Activated CD4-positive, alpha-beta memory T cell treated with anti-CD3 and anti-CD28 coated beads, Interleukin-2, amount 10 ng/mL, durations not matched to agents 7 days and 5 days (primary cell): ENCODE measurements at places on chromosomes 7 and 10. TPM values are rescaled to one million over a fixed set of nuclear protein-coding genes. Genes with fewer than 3 reads are reported as not detected.

- no peak for DNase-seq
Observed at GRCh38 chr7:15284396-15284795, 277.4 kb downstream of the AGMO start.

DNA sequence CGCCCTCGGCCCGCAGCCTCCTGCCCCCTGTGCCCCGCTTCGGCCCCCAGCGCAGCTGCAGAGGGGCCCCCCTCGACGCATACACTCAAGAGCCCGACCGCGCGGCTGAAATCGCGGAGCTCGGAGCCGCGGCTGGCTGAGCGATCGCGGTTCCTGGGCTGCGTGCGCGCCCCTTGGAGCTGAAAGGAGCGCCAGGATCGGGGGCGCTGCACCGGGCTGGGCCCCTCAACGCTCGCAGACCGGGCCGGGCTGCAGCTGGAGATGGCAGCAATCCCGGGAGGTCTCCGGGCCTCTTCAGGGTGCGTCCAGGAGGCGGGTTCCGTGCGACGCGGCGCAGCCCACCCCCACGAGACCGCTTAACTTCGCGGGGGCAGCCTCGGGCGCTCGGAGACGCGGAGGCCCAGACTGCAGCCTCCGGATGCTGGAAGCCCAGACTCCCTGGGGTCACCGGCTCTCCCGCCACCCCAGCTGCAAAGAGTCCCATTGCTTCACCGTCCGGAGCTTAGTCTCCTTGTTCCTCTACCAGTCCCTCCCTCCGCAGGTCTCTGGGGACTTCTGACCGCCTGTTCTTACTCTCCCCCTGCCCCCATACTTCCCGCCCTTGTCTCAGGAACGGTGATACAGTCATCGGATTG, 73.0 kb upstream of the LRRC4 start:
- DNase-seq, result no peak

GRCh38 chr10:20835335-20835734, 61.8 kb downstream of the NEBL start:
- DNase-seq, result no peak

DNA sequence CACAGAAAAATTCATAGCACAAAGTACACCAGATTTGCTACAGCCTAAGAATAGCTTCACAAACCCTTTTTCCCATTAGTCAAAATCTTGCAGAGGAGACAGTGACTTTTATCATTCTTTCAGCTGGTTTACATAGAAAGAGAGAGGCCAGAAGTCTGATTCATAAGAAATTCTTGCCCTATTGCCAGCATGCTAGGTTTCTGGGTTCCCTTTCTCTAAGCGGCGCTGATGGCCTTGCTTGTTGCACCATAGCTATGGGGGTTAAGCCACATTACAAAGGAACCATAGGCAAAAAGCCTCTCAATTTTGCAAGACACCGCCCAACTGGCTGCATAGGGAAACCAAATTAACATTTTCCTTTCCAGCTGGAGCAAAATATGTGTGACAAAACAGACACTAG, 87.4 kb downstream of the ZNF467 start:
- no peak for DNase-seq

GRCh38 chr7:101972627-101973026, 155.2 kb downstream of the CUX1 start:
- DNase-seq, result no peak

DNA sequence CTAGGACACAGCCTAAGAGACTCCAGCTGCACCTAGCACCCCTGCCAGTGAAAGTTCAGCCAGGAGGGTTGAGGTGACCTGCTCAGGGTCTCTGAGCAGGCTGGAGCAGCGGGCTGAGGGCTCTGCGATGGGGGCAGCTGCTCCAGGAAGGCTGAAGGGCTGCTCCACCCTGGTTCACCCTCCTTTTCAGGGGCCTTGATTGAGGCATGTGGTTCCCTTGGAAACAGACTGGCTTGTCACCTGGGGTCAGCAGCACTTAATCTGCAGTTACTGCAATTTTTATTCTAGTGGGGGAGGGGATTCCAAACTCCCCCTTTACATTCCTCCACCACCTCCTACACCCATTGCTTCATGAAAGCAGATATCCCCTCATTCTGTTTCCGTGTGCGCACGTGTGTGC, 85.3 kb upstream of the UNC5B start:
- no peak for DNase-seq

DNA sequence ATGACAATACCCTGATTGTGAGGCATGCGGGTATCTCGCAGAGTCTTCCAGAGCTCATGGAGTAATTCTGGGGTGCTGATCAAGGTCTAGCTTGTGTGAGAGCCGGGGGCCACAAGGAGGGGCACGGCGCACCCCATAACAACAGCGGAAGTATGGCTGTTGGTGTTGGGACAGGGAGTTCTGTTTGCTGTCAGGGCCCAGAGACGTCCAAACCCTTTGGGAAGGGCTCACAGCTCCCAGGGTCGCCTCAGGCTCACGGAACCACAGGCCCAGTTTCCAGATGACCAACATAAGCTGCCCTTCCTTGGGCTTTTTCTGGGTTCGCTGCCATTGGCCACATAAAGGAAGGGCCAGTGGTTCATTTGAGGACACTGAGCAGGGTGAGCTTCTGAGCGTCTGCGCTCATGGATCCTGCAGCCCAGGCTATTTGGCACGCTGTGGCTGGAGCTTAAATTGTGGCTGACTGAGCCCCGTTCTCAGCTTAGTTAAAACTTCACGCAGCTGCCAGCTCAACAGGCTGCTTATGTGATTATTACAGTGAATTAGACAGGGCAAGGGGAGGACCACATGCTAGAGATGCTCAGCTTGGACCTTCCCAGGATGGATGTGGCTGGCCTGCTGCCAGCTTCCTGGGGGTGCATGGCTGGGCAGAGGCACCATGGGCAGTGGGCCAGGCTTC, 92.3 kb downstream of the DNAJB6 start:
- DNase-seq, result no peak

GRCh38 chr7:37820708-37821468, 27.5 kb upstream of the NME8 start:
- DNase-seq, result no peak

GRCh38 chr7:71454981-71455380, 323.0 kb downstream of the GALNT17 start:
- no peak for DNase-seq

- no peak for DNase-seq
Observed at GRCh38 chr7:156497776-156498509, 142.6 kb upstream of the RNF32 start.

DNA sequence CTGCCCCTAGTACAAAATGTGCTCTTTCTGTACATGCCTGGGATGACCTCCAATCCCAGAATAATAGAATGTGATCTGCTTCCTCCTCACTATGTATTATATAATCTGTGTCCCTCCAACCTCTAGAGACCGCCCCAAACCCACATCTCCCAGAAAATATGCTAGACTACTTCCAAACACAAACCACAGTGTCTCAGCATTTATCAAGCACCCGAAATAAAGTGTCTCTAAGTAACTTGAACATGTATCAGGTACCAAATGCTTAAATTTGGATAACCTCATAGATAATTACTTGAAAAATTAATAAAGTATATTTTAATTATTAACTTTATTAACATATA, 16.1 kb downstream of the LYZL1 start:
- no peak for DNase-seq

GRCh38 chr7:17301471-17302456, 3.3 kb downstream of the AHR start:
- peak; percentile 35 for DNase-seq

- DNase-seq, result no peak
Observed at GRCh38 chr10:133310399-133310755, 1.7 kb downstream of the ZNF511 start.

GRCh38 chr7:51230723-51231122, 85.9 kb downstream of the COBL start:
- DNase-seq, result no peak

DNA sequence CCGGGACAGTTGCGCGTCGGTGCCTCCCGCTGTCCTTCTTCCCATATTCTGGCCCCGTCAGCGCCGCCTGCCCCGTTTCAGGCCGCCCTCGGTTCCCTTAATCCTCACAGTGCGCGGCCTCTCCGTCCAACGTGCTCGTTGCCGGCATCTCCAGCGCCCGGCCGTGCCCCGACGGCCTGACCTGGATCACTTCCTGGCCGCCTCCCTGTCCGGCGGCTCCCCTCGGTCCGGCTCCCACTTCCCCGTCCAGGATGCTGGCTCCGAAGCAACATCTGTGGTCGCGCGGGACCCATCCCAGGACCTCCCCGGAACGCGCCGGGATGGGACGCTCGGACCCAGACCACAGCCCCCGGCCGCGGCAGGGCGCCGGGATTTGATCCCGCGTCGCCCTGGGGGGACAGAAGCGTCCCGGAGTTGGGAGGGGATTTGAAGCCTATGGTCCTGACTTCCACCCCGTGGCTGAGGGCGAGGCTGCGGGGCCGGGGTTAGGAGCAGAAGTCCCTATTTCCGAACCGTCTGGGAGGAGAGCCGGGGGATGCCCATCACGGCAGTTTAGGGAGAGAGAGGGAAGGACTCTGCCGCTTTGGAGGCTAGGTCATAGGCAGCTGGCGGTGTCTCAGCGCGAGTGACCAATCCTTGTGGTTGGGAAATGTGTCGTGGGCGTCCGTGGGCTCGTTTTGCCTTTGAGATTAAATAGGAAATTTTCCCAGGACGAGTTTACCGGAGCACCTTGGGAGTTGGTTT, 53.8 kb downstream of the KCTD7 start:
- no peak for DNase-seq

DNA sequence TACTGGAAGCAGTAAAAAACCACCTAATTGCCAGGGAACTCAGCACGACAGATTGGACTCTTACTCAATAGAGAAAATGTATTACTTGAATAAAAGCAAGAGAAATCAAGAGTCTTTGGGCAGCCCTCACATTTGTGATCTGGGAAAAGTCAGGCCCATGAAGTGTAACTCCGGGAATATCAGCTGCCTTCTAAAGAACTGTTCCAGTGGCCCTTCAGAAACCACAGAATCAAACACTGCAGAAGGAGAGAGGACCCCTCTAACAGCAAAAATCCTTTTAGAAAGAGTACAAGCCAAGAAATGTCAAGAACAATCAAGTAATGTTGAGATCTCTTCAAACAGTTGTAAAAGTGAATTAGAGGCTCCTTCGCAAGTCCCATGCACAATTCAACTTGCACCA, 540.0 kb upstream of the TEX47 start:
- DNase-seq, result no peak

DNA sequence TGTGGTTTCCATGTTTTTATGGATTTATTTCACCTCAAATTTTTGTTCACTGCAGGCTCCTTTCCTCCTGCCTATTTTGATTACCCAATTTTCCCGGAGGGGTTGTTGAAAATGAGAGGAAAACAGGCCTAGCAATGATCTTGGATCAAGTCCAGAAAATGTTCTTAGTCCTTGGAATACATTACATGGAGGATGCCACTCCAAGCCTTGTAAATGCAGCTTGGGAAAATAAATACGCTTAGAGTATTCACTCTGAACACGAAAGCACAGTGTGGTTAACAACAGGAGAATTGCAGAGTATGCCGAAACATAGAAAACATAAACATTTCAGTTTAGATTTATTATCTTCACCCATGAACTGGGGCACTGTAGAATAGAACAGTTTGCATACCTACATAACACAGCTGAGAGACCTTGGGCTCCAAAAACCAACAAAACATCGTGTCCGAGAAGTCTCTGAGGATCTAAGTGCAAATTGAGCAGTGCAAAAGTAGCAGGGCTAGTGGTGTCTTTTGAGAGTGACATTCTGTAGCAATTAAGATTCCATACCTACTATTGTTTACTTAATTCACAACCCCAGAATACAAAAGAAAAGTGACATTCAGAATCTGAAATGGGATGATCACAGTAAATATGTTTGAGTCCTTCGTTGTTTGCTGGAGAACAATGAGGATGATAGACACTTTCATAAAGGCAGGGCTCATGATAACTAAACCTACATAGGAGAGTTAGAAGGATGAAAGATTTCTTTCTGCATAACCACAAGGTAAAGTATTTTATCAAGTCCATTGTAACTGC, 7.6 kb upstream of the CD36 start:
- DNase-seq, result no peak

DNA sequence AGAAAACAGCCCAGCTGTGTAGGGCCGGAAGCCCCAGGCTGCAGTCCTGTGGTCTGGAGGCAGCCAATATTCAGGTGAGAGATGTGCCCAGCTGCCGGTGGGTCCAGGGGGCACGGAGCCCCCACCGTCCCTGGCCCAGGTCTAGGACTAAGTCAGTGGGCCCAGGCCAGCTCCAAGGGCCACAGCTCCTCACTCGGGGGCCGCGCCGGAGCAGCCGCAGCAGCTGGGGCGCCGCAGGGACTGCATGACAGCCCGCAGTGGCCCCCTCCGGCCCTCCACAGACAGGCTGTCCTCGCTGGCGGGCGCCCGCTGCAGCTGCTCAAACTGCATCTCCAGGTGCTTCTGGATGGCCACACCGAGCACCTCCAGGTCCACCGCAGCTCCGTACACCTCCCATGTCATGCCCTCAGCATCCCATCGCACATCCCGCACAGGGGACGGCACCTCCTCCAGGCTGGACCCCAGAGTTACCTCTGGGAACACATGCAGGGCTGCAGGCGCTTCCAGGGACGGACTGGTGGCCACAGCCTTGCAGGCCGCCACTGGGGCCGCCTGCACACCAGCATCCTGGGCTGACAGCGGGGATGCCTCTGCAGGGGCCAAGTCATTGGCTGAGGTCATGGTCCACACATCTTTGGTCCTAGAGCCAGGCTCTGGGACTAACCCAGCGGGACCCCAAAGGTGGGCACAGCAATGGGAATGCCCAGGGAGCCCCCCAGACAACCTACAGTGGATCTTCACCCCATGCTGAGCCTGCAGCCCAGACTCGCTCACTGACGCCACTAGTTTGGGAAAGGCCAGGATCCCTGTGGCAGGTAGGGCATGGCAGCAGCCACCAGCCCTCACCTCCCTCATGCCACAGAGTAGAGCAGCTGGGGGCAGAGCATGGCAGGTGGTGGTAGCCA, 7.0 kb downstream of the GPRIN2 start:
- peak; percentile 15 for DNase-seq

GRCh38 chr7:114812570-114812969, 109.3 kb upstream of the MDFIC start:
- no peak for DNase-seq

OR6V1 gene
- not detected for total RNA-seq

A1CF gene
- not detected for total RNA-seq

UNC5B gene
- not detected for total RNA-seq

COL1A2 gene
- total RNA-seq, result 0.08 TPM

TRIL gene
- not detected for total RNA-seq

SORCS1 gene
- not detected for total RNA-seq

TMEM236 gene
- 0.08 TPM for total RNA-seq

NRF1 gene
- 24.7 TPM for total RNA-seq

CACNB2 gene
- not detected for total RNA-seq
